MG63 (cell line): ENCODE measurements at places on chromosomes 6 and 20.

DNA sequence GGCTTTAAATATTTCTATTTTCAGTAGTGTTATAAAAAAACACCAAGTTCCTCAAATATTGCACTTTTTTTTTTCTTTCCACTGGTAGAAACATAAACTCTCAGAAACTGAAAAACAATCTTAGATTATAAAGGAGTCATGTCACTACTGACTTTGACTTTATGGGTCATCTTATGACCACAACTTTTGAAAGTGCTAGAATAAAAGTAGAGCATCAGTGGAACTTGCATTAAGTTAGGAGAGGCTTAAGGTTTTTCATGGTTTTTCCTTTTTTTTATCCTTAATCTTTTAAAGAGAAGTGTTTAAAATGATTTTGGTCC lies 56.6 kb upstream of the SUPT3H start:
- no peak for DNase-seq

- no peak for DNase-seq
Measured at GRCh38 chr6:129112591-129112990, 229.7 kb downstream of the LAMA2 start.

GRCh38 chr20:32777177-32777956 lies 15.2 kb downstream of the DNMT3B start:
- no peak for DNase-seq

GRCh38 chr20:36677422-36677771 lies 31.4 kb upstream of the SLA2 start:
- no peak for DNase-seq

DNA sequence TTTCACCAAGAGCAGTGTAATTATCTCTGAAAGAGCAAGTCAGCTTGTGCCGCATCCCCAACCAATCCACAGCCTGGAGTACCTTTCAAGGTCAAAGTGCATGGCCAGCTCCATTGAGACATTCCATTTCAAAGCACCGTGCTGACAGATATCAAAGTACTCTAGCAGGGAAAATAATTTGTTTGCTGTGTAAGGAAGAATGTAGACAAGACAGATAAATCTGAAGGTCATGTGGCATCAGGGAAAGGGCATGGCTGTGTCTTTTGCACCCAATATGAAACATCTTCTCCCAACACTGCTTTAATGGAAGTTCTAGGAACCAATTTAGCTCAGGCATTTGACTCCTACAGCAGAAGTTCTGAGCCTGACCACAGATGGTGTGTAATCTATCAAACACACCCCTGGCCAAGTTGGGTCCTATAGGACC lies 242.7 kb upstream of the TAB2 start:
- DNase-seq: no peak

DNA sequence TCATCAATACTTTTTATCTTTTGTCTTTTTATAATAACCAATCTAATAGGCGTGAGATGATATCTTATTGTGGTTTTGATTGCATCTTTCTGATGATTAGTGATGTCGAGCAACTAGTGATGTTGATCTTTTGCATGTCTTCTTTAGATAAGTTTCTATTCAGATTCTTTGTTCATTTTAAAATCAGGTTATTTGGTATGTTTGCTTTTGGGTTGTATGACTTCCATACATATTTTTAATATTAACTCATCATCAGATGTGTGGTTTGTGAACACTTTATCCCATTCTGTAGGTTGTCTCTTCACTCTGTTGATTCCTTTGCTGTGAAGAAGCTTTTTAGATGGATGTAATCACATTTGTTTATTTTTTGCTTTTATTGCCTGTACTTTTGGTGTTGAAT lies 295.8 kb downstream of the BCKDHB start:
- no peak for DNase-seq
